Cardiac fibroblast (primary cell): ENCODE measurements at places on chromosomes 5 and 9.

GRCh38 chr9:70901746-70902145 lies 219.7 kb downstream of the TRPM3 start:
- DNase-seq = peak; percentile 14

GRCh38 chr5:116858705-116859333 lies 284.2 kb upstream of the SEMA6A start:
- no peak for DNase-seq

GRCh38 chr5:17832949-17833745 lies 198.9 kb downstream of the TAF11L14 start:
- no peak for DNase-seq

DNA sequence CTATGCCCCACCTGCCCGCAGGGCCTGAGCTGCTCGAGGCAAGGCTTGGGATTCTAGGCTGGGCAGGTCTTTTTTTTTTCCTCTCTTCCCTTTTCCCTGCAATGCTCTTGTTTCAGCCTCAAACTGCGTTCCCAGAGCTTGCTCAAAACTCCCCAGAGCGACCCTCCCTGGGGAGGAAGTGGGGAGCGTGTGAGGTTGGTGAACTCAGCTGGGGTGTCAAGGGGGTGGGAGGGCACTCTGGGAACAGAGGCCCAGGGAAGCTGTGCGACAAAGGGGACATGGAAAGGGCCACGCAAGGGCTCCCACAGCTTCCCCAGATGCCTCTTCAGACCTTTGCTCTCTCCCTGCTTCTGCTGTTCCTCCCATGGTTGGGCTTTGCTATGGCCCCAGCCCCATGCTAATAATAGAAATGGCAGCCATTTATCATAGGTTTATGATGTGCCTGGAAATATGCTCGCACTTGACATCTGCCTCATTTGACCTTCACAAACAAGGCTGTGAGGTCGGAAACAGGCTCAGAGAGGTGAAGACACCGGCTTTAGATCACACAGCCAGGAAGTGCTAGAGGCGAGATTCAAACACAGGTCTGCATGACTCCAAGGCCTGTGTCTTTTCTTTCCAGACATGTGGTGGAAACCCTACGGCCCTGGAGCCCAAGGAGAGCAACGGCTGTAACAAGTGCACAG lies 40.9 kb upstream of the IL17B start:
- DNase-seq = peak; percentile 75

- DNase-seq = peak; percentile 54
These were observed 421.3 kb downstream of the CETN3 start for GRCh38 chr5:89988129-89988810.

DNA sequence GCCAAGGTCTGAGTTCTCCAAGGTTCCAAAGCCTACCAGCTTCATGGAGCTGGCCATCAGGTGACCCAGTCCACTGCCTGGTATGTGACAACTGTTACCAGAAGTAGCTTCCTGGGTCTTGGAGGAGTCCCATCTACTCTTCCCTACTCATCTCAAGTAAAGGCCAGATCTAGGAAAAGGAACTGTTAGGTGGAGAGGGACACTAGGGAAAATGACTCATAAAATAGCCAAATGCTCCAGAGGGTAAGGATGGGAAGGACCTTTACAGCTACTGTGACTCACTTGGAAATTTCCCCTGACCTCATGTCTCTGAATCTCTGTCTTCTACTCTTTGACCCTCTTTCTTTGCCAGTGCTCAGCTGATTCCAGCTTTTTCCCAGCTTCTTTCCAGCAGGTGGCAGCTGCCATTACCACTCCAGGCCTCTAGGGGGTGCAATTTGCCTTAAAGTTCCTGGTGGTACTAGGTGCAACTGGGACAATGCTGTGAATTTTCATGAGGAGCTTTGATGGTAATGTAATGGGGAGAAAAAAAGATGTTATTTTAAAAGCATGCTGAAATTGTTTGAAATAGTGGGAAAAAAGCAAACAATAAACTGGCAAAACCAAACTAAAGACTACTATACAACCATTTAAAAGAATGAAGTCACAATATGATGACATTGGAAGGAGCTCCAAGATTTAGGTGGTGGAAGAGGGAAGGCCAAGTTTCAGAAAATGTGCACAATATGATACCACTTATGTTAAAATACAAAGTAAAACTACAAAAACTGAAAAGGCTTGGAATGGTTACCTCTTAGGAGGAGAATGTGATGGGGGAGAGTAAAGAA lies 27.1 kb upstream of the MYORG start:
- peak; percentile 74 for DNase-seq

GRCh38 chr5:170307575-170308465 lies 10.2 kb upstream of the LCP2 start:
- peak; percentile 87 for DNase-seq

- no peak for DNase-seq
These were observed 71.0 kb upstream of the IL7R start for GRCh38 chr5:35785601-35786085.

DNA sequence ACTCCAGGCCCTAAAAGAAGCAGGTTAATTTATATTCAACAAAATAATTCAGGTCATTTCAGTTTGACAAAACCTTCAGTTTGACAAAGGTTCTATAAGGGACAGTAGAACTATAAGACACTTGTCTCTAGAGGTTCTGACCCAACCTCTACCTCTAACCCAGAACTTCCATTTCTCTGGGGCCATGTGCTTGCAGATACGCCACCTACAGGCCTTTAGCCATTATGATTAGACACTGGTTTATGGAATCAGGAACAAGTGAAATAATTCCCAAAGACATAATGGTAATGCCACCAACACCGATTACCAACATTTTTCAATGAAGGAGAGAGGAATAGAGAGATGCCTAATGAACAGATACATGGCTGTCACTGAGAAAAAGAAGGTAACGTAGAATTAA lies 733.9 kb downstream of the PRELID2 start:
- no peak for DNase-seq

DNA sequence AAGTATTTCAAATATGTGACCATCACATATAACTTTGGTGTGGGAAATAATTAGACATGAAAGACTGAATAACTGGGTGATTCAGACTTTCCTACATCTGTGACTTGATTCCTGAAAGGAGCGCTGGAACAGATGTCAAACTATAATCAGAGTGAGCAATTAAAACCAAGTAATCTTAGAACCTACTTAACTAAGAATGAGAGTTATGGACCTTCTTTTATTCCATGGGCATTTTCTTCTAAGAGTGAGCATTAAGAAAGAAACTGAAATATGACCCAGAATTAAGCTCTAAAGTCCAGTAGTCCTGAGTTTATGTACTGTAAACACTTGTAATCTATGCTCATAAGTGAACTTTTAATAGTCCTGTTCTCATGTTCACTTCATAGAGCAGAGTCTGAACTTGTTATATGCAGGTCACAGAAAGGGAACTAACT lies 68.4 kb downstream of the PAM start:
- DNase-seq = peak; percentile 68

DNA sequence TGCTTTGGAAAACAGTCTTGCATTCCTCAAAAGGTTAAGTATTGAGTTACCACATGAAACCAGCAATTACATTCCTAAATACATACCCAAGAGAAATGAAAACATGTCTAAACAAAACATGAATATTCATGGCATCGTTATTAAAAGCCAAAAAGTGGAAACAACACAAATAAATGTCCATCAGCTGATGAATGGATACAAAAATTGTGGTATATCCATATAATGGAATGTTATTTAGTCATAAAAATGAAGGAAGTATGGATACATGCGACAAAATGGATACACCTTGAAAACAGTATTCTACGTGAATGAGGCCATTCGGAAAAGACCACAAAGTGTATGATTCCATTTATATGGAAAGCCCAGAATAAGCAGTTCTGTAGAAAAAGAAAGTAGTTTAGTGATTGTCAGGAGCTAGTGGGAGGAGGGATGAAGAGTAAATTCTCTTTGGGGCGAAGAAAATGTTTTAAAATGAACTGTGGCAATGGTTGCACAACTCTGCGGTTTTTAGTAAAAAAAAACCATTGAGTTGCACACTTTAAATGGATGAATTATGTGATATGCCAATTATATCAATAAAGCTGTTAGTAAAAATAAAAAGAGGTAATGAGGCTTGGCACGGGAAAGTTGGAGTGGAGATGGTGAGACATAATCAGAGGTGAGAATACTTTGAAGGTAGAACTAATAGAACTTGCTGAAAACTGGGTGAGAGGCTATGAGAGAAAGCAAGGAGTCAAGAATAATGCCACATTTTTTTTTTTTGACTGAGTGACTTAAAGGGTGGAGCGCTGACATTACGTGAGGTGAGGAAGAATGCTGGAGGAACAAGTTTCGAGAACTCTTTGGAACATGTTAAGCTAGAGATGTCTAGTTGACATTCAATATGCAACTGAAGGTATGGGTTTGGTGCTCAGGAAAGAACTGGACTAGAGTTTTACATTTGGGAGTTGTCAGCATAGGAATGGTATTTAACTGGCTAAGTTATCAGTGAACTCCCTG lies 194.9 kb upstream of the ZNF608 start:
- no peak for DNase-seq

GRCh38 chr5:131268758-131269370 lies 5.0 kb downstream of the CDC42SE2 start:
- peak; percentile 19 for DNase-seq

DNA sequence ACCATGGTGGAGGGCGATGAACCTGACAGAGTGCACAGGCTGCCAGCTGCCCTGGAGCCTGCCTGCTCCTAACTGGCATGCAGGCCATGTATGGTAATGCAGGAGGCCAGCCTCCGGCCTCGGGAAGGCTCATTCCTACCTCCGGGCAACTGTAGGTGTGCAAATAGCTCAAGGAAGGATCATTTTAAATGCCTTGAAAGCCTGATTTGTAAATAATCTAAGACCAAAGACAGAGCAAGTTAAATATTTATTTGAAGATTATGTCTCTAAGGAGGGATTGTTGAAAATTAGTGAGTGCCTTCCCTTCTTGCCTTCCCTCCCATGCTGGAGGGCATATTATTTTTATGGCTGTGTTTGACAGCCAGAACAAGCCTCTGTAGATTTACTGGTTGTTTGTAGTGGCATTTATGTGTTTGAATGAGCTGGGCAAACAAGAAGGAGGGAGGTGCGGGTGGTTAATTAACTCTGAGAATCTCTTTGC lies 285.7 kb upstream of the TUT7 start:
- DNase-seq = no peak

DNA sequence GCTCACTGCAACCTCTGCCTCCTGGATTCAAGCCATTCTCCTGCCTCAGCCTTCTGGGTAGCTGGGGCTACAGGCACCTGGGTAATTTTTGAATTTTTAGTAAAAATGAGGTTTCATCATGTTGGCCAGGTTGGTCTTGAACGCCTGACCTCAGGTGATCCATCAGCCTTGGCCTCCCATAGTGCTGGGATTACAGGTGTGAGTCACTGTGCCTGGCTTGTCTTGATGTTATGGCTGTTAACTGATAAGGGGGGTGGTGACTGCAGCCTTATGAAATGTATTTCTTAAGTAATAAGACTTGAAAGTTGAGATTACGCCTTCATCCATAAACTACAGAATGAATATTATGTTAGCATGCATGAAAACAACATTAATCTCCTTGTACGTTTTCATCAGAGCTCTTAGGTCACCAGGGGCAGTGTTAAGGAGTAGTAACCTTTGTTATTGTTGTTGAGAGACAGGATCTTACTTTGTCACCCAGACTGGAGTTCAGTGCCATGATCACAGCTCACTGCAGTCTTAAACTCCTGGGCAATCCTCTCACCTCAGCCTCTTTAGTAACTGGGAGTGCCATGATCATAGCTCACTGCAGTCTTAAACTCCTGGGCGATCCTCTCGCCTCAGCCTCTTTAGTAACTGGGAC lies 148.3 kb downstream of the ATP10B start:
- no peak for DNase-seq

GRCh38 chr9:136526625-136527066 lies 19.2 kb downstream of the NOTCH1 start:
- DNase-seq = no peak
